ENCODE measurements at places on chromosomes 5 and 9.

- DNase-seq: no peak
Observed at GRCh38 chr5:146203872-146204192, 427 bp downstream of the RBM27 start.

DNA sequence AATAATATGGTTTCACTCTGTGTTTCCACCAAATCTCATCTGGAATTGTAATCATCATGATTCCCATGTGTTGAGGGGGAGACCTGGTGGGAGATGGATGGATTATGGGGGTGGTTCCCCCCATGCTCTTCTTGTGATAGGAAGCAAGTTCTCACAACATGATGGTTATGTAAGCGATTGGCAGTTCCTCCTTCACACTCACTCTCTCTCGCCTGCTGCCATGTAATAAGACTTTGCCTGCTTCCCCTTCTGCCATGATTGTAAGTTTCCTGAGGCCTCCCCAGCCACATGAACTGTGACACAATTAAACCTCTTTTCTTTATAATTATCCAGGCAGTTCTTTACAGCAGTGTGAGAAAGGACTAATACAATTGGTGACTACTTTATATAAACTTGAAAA is 48.4 kb downstream of the PTBP3 start:
- DNase-seq: no peak

GRCh38 chr9:71628247-71628646 is 140.1 kb downstream of the CEMIP2 start:
- no peak for DNase-seq

DNA sequence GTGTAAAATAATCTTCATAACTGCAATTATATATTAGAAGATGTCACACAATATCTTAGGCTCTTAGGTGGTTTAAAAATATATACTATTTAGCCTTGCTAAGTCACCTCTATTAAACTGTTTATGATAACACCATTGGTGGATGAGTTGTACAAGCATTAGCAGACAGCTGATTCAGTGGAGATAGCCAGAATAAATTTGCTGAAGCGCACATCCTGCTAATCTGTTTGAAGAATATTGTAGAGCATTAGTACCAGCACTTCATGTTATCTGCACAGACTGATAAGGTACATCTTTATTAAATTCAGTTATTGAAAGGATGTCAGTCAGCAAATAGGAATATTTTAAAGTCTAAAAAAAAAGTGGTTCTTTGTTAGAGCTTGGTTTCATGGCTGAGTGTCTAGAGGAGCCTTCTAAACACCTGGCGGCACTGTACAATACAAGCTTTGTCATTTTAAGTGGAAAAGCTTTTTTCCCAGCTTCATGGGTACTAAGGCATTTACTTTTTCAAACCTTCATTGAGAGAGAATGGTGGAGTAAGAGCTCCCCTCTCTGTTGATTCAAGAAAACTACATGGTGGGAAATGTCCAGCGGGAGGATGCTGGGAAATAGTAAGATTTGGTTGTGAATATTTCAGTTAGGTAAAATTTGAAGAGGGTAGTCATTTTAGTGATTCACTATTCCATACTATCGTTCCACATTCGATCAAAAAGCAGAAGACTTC is 275.1 kb downstream of the SLF1 start:
- DNase-seq: no peak

- no peak for DNase-seq
Observed at GRCh38 chr5:181098762-181099601, 32.0 kb downstream of the OR2V1 start.

DNA sequence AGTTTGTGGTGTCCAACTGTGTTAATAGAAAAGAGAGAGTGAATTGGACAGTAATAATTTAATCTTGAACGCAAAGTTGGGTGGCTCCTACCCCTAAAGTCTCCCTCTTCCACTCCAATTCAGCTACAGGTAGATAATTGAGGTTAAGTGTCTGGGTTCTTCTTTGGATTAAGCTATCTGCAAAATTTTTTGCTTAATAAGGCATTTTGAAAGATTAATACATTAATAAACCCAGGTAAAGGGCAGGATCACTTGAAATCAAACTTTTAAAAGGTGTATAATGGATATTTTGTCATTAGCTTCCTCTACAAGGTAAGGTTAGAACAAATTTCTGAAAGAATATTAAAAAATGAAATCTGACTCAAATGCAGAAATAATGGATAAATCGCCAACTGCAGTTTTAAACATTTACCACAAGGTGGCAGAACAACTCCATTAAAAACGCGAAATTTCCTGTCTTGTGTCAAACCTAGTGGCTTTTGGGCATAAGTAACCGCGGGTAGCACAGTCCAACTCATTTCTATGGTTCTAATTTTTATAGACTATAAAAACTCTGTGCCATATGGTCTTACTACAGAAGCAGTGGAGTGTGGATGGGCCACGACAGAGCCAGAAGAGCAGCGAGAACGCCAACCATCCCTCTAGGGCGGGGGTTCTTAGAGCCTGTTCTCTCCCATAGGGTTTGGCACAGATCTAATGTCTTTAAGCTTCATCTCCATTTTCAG is 276.5 kb downstream of the ARHGEF28 start:
- no peak for DNase-seq

- DNase-seq: no peak
Observed at GRCh38 chr5:83377131-83377865, 94.2 kb upstream of the VCAN start.

- DNase-seq: no peak
Observed at GRCh38 chr9:114035845-114036801, 42.0 kb downstream of the AMBP start.

DNA sequence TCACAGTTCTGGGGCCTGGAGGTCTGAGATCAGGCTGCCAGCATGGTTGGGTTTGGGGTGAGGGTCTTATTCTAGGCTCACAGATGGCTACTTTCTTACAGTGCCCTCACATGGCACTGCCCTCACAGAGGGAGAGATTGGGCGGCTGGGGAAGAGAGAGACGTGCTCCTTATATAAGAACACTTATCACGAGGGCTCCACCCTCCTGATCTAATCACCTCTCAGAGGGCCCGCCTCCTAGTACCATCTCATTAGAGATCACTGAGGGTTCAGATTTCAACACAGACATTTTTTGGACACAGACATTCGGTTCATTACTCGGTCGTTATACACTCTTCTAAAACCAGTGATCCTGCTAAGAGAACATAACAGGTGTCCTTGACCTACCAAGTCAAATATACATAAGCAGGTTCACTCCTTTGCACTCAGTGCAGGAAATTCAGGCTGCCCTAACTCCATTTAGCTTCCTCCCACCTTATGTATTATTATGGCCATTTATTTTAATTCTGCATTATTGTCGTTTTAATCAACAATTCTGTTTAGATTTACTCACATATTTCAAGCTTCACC is 121.7 kb downstream of the ICE1 start:
- no peak for DNase-seq

GRCh38 chr9:91802391-91802790 is 147.6 kb downstream of the ROR2 start:
- no peak for DNase-seq

- no peak for DNase-seq
Observed at GRCh38 chr9:85534340-85534739, 207.4 kb downstream of the AGTPBP1 start.

DNA sequence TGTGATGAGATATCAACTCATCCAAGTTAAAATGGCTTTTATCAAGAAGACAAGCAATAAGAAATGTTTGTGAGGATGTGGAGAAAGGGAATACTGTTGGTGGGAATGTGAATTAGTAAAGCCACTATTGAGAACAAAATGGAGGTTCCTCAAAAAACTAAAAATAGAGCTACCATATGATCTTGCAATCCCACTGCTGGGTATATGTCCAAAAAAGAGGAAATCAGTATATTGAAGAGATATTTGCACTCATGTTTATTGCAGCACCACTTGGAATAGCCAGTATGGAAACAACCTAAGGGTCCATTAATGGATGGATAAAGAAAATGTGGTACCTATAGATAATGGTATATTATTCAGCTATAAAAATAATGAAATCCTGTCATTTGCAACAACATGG is 25.1 kb downstream of the PPIP5K2 start:
- DNase-seq: no peak

- DNase-seq: no peak
Observed at GRCh38 chr9:14715102-14715501, 7.4 kb downstream of the CER1 start.

DNA sequence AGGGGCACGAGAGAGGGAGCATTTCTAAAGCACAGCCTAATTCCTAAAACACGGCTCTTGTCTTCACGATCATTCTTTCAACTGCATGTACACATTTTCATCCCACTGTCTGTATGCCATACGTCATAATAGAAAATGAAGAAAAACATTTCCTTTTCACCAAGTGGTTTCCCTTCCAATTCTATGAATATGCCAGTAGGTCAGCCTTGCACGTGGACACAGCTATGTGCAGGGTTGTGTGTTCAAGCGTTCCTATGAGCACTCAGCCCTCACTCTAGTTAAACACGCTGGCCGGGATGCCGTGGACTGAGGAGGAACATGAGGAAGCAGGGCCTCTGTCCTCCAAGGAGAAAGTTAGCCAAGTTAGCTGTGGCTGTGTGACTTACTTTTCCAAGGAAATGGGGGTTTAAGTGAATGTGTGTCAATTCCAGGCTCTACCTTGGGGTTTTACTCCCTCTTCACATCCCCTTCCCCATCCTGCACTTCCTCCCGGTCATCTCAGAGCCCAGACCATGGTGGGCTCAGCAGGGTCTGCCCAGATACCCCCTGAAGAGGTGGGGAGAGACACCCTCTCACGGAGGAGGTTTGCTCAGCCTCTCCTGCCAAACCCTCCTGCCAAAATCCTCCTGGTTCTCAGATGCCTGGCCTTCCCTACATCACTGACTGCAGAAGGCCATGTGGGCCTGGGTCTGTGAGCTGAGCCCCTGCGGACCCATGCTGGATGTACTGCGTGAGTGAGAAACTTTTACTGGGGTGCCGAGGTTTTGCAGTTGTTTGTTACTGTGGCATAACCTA is 230.6 kb downstream of the FSTL4 start:
- no peak for DNase-seq

DNA sequence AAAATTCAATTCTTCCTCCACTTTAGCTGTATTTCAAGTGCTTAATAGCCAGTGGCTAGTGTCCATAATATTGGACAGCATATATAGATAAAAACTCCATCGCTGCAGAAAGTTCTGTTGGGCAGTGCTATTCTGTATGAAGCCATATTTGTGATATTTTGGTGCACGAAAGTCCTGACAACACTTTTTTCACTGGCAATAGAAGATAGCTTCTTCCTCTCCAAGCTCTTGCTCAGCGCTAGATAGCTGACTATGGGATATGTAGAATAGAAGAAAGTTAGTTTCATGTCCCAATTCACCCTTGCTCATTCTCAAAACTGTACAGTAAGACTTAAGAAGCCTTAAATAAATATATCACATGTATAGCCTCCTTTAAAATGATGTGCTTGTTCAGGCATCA is 269.9 kb downstream of the TLR4 start:
- DNase-seq: no peak

- no peak for DNase-seq
Observed at GRCh38 chr9:126953041-126953809, 38.6 kb downstream of the RALGPS1 start.

GRCh38 chr5:94640176-94640575 is 21.7 kb downstream of the SLF1 start:
- no peak for DNase-seq

- no peak for DNase-seq
Observed at GRCh38 chr5:31682025-31682424, 43.1 kb downstream of the PDZD2 start.

GRCh38 chr9:134463280-134463679 is 137.0 kb downstream of the RXRA start:
- DNase-seq: no peak

GRCh38 chr5:19865336-19866089 is 122.5 kb downstream of the CDH18 start:
- no peak for DNase-seq

- DNase-seq: no peak
Observed at GRCh38 chr5:173626505-173626820, 10.0 kb upstream of the BOD1 start.

DNA sequence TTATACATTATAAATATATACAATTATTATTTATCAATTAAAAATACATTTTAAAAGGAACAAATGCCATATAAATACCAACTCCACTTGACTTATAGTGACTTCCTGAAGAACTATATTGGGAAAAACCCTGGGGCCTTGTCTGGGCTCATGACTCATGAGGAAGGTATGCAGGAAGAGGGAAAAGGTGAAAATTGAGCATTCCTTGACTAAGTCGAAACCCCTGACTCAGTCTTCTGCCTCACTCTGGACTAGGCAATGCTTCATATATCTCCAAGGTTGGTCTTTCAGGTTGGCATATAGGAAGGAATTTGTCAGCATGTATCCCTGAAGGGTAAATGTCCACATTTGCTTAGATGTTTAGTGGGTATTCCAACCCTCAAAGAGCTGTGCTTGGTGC is 78.5 kb downstream of the SH3TC2 start:
- no peak for DNase-seq

DNA sequence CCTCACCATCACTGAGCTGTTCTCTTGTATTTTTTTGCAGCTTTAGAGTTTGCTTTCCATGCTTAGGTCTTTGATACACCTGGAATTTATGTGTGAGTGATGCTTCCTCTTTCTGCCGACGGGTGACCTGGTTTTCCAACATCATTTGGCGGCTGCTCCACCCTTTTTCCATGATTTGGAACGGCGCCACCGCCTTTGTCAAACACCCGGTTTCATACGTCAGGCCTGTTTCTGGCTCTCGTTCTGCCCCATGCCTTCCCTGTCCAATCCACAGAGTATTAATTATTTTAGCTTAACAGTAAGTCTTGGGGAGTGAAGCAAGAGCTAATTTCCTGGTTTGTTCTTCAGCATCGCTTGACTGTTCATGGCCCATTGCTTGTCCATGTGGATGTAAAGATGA is 30.2 kb downstream of the CACNA1B start:
- no peak for DNase-seq

DNA sequence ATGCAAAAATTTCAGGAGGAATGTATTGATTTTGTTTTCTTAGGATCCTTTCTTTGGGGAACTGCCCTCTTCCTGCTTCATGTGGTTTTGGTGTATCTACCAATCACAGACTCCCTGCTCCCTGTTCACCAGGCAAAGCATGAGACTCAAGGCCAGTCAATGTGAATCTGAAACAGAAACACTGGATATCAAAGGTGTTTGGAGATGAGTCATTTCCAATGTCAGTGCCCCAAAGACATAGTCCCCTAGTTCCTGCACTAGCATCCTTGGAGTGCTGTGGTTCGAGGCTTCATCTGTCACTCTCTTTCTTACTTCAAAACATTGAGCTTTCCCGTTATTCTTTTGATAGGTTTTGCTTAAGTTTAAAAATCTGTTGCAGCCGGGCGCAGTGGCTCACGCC is 8.1 kb downstream of the PPP3R2 start:
- no peak for DNase-seq
